ENCODE measurements at places on chromosomes 5 and 9.

DNA sequence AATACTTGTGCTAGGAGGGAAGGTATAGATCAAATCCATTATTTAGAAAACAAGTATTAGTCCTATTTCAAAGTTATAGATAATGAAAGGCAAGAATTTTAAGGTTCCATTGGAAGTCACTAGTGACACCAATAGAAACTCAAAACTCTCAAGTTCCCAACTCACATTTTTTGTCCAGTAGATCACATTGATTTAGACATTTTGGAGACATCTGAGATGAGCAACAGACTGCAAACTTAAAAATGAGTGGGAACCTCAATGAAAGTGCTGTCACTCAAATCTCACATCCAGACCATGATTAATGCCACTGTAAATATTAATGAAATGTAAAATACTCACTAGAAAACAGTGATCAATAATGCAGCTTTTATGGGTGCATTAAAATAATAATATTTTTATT lies 405.0 kb downstream of the ENC1 start:
- no peak for DNase-seq

GRCh38 chr9:91734371-91734981 lies 215.6 kb downstream of the ROR2 start:
- DNase-seq: peak; percentile 27

GRCh38 chr9:21434202-21435014 lies 5.8 kb upstream of the IFNA1 start:
- DNase-seq: peak; percentile 14

GRCh38 chr5:106094204-106094607 lies 1576.5 kb downstream of the EFNA5 start:
- DNase-seq: no peak

GRCh38 chr5:118984602-118985001 lies 3.7 kb downstream of the DTWD2 start:
- DNase-seq: no peak

GRCh38 chr9:125472926-125473701 lies 211.5 kb downstream of the GAPVD1 start:
- DNase-seq: no peak

DNA sequence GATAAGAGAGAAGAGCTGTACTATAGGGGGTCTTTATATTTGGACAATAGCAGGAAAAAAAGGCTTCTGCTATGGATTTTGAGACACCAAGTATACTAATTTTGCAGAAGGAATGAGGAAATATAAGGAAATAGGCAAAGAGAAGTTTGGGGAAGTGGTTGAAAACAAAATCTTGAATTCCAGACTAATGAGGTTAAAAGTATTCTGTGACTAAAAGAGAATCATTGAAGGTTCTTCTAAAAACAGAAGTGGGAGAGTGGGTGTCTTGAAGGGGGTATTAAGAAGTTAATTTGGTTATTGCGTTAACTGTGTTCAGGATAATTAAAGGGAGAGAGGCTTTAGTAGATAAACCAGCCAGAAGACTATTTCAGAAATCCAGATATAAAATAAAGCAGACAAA lies 148.7 kb downstream of the RFK start:
- no peak for DNase-seq

DNA sequence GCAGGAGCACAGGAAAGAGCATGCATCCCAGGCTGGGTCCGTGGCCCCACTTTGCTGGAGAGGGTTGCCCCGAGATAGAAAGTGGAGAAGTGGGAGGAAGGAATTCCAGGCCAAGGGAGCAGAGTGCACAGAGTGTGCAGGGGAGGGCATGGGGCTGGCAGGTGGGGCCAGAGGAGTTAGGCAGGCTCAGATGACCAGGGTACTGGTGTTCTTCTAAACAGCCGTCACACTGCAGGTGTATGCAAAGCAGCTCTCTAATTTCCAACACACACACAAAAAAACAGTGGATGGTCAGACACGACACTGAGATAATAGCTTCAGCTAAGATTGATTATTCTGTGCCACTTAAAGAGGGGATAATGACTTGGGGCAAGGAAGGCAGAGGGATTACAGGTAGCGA lies 212.2 kb downstream of the MTRR start:
- no peak for DNase-seq

- no peak for DNase-seq
These were observed 9.4 kb downstream of the OR2V2 start for GRCh38 chr5:181156758-181157157.

DNA sequence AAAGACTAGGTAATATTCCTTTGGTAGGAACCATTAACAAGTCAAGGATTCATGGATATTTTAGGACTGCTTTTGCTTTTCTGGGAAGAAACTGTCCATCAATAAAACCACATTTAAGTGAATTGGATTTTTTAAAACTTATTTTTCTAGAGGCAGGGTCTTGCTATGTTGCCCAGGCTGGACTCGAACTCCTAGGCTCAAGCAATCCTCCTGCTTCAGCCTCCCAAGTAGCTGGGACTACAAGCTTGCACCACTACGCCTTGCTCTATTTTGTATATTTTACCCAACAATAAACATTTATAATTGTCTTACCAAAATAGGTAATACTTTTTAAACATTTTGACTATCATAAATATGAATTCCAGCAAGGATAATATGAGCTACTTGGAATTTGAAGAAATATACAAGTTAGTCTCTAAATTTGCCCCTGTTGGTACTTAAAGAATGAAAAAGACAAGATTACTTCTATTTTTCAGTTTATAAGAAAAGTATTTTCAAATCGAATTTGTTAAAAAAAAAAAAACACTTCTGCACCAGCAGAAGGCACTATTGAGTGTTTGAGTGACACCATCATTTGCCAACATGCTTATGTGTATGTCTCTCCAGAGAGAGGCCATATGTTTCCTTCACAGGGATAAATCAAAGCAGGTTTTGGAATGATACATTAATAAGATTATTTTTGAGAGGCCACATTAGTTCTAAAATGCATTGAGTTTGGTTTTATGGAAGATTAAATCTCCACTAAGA lies 60.0 kb upstream of the CARTPT start:
- DNase-seq: no peak

- no peak for DNase-seq
These were observed 309.1 kb downstream of the NTRK2 start for GRCh38 chr9:84978661-84979060.

DNA sequence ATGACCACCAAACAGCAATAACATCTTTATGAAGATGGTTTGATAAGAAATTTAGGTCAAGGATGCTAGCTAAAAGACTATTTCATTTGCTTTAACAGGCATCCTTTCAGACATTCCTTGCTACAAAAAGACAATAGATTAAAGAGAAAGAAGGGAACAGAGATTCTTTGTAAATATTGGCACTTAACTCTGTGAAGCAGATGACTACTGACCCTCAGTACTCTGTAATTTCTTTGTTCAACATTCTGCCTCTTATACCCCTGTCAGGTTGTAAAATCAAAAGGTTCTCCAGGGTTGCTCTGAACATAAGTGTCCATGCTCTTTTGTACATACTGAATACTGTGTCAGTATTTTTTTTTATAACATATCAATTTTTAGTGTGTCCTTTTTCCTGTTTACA lies 610.6 kb upstream of the GRAMD2B start:
- DNase-seq: no peak

DNA sequence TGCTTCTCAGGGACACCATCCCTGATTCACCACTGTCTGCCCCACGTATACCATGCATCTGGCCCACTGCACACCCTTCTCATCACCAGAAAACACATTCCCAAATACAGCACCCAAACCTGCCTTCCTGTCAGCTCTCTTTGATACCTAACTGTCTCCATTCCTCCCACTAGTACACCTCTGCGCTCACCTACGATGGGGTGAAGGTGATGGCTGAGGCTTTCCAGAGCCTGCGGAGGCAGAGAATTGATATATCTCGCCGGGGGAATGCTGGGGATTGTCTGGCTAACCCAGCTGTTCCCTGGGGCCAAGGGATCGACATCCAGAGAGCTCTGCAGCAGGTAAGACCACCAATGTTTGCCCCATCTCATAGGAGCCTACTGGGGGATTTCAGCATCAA lies 186.4 kb downstream of the GRIA1 start:
- no peak for DNase-seq

- DNase-seq: no peak
These were observed 24.8 kb downstream of the PTPN3 start for GRCh38 chr9:109473329-109473728.

GRCh38 chr5:150642567-150642927 lies 2.1 kb downstream of the SYNPO start:
- no peak for DNase-seq
